ENCODE measurements at places on chromosomes 3 and 15. TPM values are rescaled to one million over a fixed set of nuclear protein-coding genes. Genes with fewer than 3 reads are reported as not detected.

The CISH gene
- total RNA-seq: 19.9 TPM

The SIDT1 gene
- total RNA-seq: 65.7 TPM

The GOLGA6D gene
- total RNA-seq: not detected

The PLSCR5 gene
- not detected for total RNA-seq

The PATL2 gene
- 4.3 TPM for total RNA-seq

The MYZAP gene
- total RNA-seq: 21.3 TPM

The ARHGAP11A gene
- total RNA-seq: 6.4 TPM

The NANOGP8 gene
- 0.34 TPM for total RNA-seq

The MAGEL2 gene
- total RNA-seq: 0.06 TPM

The U2SURP gene
- 55.1 TPM for total RNA-seq

The GNAT1 gene
- not detected for total RNA-seq

The CSPG4 gene
- total RNA-seq: 12.2 TPM

The SCAANT1 gene
- not detected for total RNA-seq

The SKOR1 gene
- total RNA-seq: 0.47 TPM

The SORD gene
- 13.2 TPM for total RNA-seq

The PLA2G4D gene
- 0.31 TPM for total RNA-seq

The C3orf49 gene
- total RNA-seq: not detected

The MME gene
- total RNA-seq: 1.1 TPM

The LMLN gene
- total RNA-seq: 5.4 TPM

The LINGO1 gene
- 2.2 TPM for total RNA-seq
